ENCODE measurements at places on chromosomes 3 and 15. TPM values are rescaled to one million over a fixed set of nuclear protein-coding genes. Genes with fewer than 3 reads are reported as not detected.

CD47 gene
- total RNA-seq, result 101 TPM

FBXL22 gene
- 0.60 TPM for total RNA-seq

OR5H14 gene
- not detected for total RNA-seq

UBXN7 gene
- total RNA-seq, result 32.4 TPM

PYGO1 gene
- 11.8 TPM for total RNA-seq

PAQR5 gene
- 2.1 TPM for total RNA-seq

MLH1 gene
- 34.5 TPM for total RNA-seq

ALG1L2 gene
- not detected for total RNA-seq

ZNF501 gene
- total RNA-seq, result 2.6 TPM

POLR2H gene
- 126 TPM for total RNA-seq

KCNMB2 gene
- 0.52 TPM for total RNA-seq

FBLN2 gene
- 73.8 TPM for total RNA-seq

CYP1A2 gene
- not detected for total RNA-seq

LRRN1 gene
- 37.5 TPM for total RNA-seq

All from hepatocyte (in vitro differentiated cells).